ENCODE measurements at places on chromosomes 16 and 17.

- no peak for DNase-seq
Observed at GRCh38 chr16:57755726-57756423, 20.3 kb downstream of the KATNB1 start.

- no peak for DNase-seq
Observed at GRCh38 chr17:27353033-27353460, 59.1 kb downstream of the WSB1 start.

GRCh38 chr17:17959520-17960361, 12.5 kb downstream of the TOM1L2 start:
- no peak for DNase-seq

DNA sequence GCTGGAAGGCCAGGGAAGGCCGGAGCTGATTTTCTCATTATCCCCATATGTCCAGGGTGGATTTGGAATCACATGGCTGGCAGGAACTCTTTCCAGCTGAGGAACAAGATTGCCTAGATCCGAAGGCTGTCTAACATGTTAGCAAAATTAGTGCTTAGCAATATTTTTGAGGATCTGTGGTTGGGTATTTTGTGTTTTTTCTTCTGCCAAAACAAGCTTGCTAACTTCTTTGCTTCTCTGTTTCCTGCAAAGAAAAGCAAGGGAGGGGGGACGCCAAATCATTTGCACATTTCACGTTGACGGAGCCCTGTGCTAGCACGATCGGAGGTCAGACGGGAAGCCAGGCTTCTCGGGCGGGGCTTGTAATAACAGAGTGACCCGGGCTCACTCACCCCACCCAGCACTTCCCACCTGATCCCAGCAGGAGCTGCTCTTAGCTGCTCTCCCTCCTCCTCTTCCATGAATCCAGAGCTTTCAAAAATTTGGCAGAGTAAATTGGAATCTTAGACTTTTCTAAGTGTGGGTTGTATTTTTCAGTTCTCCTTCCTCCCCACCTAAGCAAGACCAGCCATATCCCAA, 33.3 kb upstream of the FOXF1 start:
- no peak for DNase-seq

- DNase-seq: no peak
Observed at GRCh38 chr17:32604966-32605365, 118.2 kb downstream of the CDK5R1 start.

GRCh38 chr16:50313596-50314478, 47.5 kb downstream of the ADCY7 start:
- no peak for DNase-seq

- DNase-seq: no peak
Observed at GRCh38 chr17:63446753-63447470, 806 bp upstream of the CYB561 start.

DNA sequence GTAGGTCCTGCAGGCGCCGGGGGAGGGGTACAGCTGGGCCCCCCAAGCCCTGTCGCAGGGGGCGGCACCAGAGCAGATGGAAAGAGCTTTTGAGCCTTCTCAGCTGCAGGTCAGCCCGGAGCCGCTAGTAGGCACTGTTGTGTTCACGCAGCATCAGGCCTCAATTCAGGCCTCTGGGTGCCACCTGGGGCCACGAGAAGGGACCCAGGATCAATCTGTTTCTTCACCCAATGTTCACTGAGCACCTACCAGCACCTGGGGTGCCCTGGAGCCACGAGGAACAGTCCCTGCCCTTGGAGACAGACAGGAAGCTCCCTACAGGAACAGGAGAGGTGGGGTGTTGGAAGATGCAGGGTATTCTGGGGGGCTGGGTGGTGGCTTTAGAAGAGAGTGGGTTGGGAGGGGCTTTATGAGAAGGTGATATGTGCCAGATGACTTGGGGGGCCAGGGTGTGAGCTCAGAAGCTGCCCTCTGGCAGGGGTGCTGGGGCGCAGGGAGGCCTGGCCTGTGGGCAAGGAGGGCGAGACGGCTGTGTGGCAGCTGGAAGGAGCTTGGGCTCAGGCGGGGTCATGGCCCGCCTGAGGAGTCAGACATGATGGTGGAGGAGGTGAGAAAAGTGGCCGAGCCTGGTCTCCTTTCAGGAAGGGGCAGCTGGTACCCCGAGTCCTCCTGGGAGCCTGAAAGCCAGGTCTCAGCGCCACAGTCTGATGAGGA, 121.9 kb upstream of the GSE1 start:
- peak; percentile 32 for DNase-seq

GRCh38 chr16:72886346-72886974, 161.5 kb downstream of the ZFHX3 start:
- DNase-seq: no peak

- DNase-seq: no peak
Observed at GRCh38 chr16:51565184-51565583, 414.1 kb upstream of the SALL1 start.

DNA sequence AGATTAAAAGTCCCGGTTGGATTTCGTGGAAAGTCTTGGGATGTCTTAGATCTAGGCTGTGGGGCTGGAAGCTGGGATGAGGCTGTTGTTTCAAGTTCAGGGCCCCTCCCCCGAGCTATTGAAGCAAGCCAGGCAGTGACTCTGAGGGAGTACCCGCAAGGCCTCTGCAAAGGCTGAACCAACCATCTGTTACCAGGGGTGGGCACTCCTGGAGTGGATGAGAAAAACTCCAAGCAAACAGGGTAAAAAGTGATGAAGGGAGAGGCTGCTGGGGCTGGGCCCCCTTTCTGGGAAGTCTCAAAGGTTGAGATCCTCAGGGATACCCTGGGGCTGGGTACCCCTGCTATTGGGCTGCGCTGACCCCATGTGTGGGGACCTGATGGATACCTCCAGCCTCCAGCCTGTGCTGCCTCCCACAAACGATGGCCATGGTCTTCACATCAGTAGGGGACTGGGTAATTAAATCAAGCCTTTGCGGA, 82.4 kb upstream of the KIFC3 start:
- no peak for DNase-seq

Data from NCI-H524 (cell line).